CD8-positive, alpha-beta T cell (primary cell): ENCODE measurements at places on chromosomes 2 and 18.

DNA sequence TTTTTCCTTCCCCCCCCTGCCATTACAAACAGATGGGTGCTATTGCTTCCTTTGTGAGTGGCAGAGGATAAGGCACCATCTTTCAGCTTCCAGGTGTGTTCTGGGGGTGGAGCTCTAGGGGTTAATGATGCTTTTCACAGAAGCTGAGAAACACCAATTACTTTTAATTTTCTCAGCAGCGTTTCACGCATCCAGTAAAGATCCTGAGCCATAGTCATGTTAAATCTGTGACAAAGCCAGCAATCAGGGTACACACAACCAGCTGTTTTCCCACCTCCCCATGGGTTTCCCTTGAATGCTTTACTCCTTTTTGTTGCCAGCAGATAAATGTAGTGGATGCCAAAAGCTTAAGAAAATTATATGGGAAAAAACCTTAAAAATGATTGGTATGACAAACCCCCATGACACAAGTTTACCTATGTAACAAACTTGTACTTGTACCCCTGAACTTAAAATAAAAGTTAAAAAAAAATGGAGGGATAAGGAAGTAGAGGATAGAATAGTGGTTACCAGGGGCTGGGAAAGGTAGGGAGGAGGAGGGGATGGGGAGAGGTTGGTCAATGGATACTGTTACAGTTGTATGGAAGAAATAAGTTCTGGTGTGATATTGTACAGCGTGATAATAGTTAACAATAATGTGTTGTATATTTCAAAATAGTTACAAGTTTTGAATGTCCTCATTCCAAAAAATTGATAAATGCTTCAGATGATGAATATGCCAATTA lies 70.0 kb downstream of the ACOXL start:
- DNase-seq, result no peak

- DNase-seq, result no peak
Measured at GRCh38 chr2:207594731-207595130, 30.5 kb downstream of the METTL21A start.

GRCh38 chr2:11749646-11750349 lies 3.4 kb downstream of the LPIN1 start:
- DNase-seq, result no peak

DNA sequence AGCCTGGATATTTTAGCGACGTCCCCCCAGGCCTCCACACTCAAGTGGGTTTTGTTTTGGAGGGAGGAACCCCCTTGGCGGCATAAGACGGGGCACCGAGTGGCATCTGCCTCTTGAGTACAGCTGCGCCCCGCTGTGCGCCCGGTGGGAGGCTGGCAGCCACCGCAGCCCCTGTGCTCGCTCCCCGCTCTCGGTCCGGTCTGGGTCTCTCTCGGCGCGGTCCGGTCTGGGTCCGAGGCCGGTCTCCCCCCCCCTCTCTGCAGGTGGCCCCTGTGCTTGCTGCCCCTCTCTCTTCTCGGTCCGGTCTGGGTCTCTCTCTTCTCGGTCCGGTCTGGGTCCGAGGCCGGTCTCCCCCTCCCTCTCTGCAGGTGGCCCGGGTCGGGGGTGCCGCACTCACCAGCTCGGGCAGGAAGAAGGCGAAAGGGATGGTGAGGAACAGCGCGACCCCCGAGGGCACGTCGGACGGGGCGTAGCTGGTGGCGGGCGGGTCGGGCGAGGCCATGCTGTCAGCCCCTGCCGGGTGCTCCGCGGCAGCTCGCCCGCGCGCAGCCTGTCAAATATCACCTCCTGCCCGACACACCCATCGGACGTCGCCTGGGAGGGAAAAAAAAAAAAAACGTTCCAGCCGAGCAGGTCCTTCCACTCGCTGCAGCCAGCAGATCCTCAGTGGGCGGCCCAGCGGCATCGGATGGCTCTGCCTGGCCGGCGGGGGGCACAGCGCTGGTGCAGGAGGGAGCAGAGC lies at the start of gene MALL:
Gene MALL (minus strand): TSS at position 532 of the 742 bp plus-strand sequence. CDS start 30 bp downstream, at position 502.
- no peak for DNase-seq

GRCh38 chr2:70946832-70947442 lies 11.2 kb downstream of the ATP6V1B1 start:
- peak; percentile 77 for DNase-seq

DNA sequence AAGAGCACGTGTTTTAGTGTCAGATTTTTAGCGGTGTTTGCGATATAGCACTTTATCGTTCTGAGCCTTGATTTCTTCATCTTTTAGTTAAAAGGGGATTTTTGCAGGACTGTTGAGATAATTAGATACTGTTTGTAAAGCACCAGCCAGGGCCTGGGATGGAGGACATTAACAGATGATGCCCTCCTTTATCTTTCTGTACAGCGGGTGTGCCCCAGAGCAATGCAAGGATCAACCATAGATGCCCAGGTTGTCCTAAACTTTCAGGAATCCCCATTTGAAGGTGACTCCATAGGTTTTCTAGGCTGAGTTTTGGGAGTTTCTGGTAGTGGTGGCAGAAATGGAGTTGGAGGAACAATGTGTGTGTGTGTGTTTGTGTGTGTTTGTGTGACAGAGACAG lies 97.0 kb upstream of the SPRED2 start:
- no peak for DNase-seq

DNA sequence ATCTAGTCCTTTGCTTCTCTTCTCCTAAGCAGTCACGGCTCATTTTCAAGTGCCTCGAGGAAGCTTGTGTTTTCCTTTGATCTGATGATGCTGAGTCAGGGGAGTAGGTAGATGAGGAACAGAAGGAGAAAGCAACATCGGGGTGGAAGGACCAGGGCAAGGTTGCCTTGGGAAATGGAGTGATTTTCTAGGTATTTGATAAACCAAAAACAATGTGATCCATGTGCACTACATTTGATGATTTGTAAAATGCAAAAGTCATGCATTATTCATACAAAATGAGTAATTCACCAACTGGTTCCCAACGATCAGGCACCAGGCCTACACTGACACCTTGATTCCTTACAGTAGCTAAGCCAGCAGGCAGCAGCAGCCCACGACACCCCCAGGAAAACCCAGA lies 205.3 kb downstream of the ANAPC1 start:
- DNase-seq, result no peak

- no peak for DNase-seq
Measured at GRCh38 chr2:48617618-48618017, at the start of gene GTF2A1L. GTF2A1L (plus strand) TSS chr2:48617856; CDS start chr2:48617875, 19 bp downstream.

DNA sequence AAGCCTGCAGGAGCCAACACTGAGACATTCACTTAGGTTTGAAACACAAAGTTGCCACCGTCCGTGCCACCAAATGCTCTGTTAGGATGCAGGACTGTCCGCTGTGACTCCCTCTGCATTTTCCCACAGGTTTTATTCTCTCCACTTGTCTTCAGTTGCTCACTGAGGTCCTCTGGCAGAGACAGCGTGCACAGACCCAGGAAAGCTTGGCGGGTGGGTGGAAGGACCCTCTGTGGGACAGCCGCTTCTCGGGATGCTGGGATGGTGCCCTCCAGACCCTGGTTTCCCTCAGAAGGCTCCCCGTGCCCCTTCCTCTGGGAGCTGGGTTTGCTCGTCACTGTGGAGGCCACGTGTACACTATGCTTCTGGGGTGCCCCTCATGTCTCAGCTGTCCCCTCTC lies 733.6 kb downstream of the GALR1 start:
- no peak for DNase-seq

GRCh38 chr2:145692971-145693478 lies 1173.1 kb upstream of the ZEB2 start:
- no peak for DNase-seq

- DNase-seq, result no peak
Measured at GRCh38 chr2:199982126-199982843, 26.9 kb downstream of the MAIP1 start.
